ENCODE measurements at places on chromosomes 4 and X. TPM values are rescaled to one million over a fixed set of nuclear protein-coding genes. Genes with fewer than 3 reads are reported as not detected.

Gene DUX4
- total RNA-seq = not detected

Gene CCNA2
- total RNA-seq = 2.0 TPM

Gene SPIN2B
- total RNA-seq = 9.6 TPM

Gene TEX13D
- not detected for total RNA-seq

Gene ARL9
- total RNA-seq = 0.22 TPM

Gene CXorf65
- total RNA-seq = not detected

Gene MBNL3
- total RNA-seq = 11.0 TPM

Gene MAML3
- total RNA-seq = 12.3 TPM

Gene JAKMIP1
- not detected for total RNA-seq

Gene GAGE13
- not detected for total RNA-seq

Gene CCKAR
- not detected for total RNA-seq

Gene RHOXF2
- not detected for total RNA-seq

Gene UCP1
- total RNA-seq = not detected

Gene IL3RA
- not detected for total RNA-seq

Gene IL2RG
- 0.43 TPM for total RNA-seq

Gene ADH1B
- not detected for total RNA-seq

Gene VCX
- total RNA-seq = not detected

Gene IL15
- total RNA-seq = 7.0 TPM

Gene F9
- not detected for total RNA-seq

Gene NPY1R
- total RNA-seq = 0.43 TPM

Gene LARP1B
- 48.4 TPM for total RNA-seq

Gene DGAT2L6
- not detected for total RNA-seq

All from placental pericyte (primary cell).